ENCODE measurements at places on chromosomes 1 and 21.
A peak's percentile ranks its signal among the peaks of the same experiment; 100 is the strongest.

DNA sequence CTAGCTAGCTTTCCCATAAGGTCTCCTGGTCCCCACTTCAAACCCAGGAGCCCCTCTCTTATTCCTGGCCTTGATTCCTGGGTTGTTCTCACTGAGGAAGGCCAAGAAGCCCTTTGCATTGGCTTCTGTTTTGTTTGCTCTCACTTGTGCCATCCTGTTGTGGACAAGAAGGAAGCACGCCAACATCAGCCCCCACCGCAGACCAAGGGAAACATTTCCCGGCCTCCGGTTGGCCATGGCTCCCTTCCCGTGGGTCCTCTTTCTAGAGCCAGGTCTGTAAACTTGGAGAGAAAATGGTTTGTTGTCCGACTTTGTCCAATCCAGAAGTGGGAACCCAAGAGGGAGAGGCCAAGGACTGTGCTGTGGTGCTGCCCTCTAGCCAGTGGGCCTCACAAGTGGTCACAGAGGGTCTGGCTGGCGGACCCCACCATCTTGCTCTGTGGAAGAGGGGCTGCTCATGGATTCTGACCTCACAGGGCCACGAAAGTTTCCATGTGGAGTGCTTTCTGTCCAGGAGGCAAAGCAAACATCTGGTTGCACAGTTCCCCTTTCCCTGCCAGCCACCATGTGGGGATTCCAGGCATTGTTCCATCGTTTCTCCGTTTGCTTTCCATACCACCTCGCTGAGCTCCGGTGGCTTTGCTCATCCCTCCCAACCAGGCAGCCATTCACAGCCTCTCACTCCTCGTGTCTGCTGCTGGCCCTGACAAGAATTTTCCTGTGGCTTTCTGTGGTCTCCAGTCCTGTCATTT lies 18.9 kb upstream of the TENT5C start:
- no peak for DNase-seq

GRCh38 chr21:42724226-42724920 lies 71.0 kb downstream of the PDE9A start:
- peak; percentile 92 for DNase-seq

GRCh38 chr21:41964171-41964570 lies 10.4 kb upstream of the C2CD2 start:
- no peak for DNase-seq

GRCh38 chr1:45802343-45803298 lies 791 bp upstream of the MAST2 start:
- peak; percentile 99 for DNase-seq

GRCh38 chr21:33259428-33259827 lies 6.7 kb upstream of the IL10RB start:
- DNase-seq = peak; percentile 29

DNA sequence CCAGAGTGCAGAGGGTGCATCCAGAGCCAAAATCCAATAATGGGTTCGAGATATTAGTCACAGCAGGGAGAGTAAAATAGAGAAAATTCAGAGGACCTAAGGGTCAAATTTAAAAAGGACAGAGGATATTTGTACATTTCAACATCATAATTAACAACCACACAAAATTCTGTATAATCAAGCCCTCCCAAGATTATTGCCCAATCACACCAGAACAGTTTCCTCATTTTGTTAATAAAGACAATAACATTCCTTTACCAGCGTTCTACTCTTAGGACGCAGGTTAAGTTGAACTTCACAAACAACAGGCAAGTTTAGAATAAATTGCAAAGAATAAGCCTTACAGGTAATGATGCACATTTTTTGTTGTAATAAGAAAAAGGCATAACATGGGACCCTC lies 462.8 kb downstream of the PTPRC start:
- no peak for DNase-seq

- DNase-seq = no peak
Measured at GRCh38 chr1:167499106-167499505, 19.2 kb downstream of the CD247 start.

GRCh38 chr1:34518146-34518699 lies 236.6 kb upstream of the GJB5 start:
- no peak for DNase-seq

DNA sequence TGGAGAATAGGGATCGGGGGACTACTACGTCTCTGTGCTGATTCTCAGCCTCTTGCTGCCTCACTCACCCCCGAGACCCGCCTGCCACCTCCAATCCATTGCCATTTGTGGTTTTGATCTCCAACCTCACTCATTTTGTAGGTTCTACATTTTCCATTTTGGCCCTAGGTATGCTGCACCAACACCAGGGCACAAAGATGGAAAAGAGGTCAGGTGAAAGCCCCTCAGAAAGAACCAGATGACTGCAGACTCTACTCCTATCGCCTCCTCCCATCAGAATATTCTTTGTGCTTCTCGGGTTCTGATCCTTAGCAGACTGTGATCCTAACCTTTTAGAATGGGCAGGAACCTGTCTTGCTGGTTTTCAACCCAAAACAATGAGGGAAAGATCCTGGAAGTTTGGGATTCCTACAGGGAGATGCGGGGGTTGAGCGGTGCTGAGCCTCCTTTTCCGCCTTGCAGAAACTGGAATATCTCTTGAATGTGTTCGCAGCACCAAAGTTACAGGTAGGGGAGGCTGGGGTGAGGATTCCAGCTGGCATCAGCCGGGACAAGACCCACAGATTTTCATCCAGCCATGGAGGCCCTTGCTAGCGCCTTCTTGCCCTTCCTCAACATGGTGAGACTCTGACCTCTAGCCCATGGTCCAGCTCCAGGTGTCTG lies 53.1 kb downstream of the RHBG start:
- DNase-seq = no peak

DNA sequence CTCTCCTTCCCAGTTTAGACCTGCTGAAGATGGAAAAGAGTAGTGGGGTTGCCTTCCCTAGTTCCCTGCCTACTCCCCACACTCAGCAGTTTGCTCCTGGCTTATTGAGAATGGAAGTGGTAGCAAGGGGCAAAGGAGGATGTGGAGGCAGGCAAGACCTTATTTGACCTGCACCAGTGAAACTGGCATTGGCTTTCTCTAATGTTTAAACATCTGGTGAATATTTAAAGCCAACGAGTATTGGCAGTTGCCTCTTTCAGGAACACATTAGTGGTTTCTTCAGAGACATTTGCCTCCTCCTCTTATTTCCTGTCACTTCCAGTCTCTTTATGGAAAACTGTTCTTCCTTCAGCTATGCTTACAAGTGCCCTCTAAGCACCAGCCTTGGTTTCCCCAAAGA lies 62.4 kb upstream of the VAV3 start:
- DNase-seq = no peak

DNA sequence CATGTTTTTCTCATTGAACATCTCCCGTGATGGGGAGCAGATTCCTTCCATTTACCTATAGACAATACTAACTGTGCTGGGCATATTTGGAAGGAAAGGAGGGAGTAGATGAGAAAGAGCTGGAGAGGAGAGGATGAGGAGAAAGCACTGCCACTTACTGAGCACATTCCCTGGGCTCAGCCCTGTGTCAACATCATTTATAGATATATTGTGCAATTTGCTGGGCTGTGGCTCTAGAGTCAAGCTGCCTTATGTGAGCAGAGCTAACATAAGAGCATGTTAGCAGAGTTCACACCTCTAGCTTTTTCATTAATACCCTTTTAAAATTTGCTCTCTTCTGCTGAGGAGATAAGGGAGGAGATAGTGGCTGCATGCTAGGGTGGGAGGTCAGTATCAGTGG lies 22.3 kb upstream of the CD53 start:
- DNase-seq = no peak

DNA sequence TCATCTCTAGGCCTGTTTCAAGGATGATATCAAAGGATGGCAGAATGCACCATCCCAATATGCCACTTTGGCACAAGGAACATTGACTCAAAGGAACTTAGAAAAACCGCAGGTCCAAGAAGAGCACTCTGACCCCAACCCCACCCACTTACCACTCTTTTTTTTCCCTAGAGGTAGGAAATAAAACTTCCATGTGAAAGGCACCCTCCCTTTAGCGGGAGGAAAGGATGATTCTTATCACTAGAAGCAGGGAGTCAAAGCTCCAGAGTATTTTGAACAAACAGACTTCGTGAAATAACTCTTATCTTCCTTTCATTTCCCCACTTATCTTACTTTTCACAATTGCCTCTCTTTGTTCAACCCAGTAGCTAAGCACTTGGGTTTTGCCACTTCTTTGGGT lies 22.2 kb downstream of the PSMG1 start:
- DNase-seq = no peak

DNA sequence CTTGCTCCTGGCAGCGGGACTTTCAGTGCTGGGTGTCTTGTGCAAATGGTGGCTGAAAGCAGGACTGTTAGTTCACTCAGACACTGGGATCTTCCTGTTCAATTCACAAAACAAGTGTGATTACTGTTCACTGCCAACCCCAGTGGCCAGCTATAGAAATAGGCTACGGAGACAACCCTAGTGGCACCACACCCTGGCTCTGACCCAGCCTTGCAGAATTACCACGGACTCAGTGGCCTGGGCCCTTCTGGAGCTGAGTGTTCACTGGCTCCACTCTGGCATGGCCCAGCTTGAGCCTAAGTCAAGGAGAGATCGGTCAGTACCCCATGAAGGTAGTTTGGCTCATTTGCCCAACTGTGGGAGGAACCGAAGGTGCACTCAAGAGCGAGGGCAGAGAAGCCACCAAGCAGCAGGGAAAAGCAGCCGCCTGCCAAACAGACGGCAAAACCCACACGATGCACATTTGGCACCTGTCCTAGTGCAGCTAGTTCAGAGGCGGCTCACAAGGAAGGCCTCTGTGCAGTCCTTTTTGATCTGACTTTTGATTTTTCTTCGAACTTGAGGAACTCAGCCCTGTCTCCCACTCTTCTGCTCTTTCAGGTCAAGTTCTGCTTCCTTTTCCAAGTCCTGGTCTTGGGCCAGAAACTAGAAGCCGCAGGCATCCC lies 5.9 kb downstream of the KIAA2013 start:
- no peak for DNase-seq

DNA sequence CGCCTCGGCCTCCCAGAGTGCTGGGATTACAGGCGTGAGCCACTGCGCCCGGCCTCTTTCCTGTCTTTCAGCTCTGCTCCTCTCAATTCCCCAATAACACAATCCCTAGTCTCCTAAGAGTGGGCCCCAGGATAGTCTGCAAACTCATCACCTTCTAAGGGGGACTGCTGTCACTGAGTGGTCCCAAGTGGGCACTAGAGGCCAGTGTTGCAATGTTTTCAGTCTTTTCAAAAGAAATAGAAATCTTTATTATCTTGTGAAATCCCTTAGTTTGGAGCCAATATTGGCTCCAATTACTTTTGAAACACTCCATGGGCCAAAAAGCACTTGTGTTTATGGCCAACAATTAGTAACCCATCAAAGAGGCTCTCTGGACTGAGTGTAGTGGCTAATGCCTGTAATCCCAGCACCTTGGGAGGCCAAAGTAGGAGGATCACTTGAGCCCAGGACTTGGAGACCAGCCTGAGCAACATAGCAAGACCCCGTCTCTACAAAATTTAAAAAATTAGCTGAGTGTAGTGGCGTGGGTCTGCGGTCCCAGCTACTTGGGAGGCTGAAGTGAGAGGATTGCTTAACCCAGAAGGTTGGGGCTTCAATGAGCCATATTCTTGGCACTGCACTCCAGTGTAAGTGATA lies 28.6 kb upstream of the ZNF697 start:
- no peak for DNase-seq

DNA sequence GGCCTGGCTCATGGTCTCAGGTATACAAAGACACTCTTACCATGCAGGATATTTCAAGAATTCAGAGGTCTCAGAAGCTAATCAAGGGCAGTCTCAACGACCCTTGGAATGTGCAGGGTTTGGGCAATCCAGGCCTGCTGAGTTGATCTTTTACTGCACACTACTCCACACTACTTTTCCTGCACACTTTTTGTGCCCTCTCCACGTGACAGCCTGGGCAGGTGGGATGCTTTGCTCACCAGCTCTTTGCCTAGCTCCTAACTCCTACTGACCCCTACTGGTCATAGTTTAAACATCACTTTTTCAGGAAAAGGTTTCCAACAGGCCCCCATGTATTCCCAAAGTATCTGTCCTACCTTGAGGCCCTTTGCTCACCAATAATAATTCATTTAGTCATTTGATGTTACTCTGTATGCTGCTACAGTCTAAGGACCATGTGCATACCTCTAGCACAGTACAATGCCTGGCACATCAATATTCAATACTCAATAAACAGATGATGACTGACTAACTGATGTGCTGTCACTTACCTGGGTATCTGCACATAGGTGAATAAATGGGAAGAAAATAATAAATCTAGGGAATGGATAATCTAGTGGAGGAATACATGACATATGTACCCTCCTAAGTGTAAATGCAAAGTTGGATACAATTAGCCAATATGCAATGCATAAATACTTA lies 9.6 kb downstream of the DUSP23 start:
- peak; percentile 32 for DNase-seq

- DNase-seq = peak; percentile 54
Measured at GRCh38 chr1:18927654-18928272, 25.4 kb upstream of the ALDH4A1 start.

- DNase-seq = no peak
Measured at GRCh38 chr1:38899560-38899959, 18.2 kb upstream of the GJA9 start.

DNA sequence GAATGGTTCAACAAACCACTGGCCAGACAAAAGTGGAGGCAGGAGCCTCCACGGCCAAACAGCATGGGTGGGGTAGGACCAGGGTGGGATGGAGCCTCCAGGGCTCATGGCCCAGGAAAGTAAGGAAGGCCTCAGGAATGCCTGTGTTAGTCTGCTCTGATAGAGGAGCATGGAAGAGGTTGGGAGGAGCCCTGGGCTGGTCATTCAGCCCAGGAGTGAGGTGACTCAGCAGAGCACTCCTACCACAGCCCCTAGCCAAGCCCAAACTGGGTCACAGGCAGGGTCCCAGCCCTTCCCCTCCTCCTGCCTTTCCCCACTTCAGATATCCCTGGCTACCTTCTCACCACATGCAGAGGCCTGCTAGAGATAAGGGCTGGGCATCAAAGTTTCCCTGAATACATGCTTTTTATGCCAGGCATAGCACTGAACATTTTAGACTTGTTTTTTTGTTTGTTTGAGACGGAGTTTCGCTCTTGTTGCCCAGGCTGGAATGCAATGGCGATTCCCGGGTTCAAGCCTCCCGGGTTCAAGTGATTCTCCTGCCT lies 3.1 kb upstream of the SHISA4 start:
- DNase-seq = peak; percentile 54

GRCh38 chr1:50659107-50659662 lies 235.9 kb upstream of the DMRTA2 start:
- no peak for DNase-seq

GRCh38 chr21:35189077-35189863 lies 140.2 kb upstream of the RUNX1 start:
- peak; percentile 94 for DNase-seq

- DNase-seq = no peak
Measured at GRCh38 chr1:182709225-182709764, 24.9 kb upstream of the RGS8 start.

DNA sequence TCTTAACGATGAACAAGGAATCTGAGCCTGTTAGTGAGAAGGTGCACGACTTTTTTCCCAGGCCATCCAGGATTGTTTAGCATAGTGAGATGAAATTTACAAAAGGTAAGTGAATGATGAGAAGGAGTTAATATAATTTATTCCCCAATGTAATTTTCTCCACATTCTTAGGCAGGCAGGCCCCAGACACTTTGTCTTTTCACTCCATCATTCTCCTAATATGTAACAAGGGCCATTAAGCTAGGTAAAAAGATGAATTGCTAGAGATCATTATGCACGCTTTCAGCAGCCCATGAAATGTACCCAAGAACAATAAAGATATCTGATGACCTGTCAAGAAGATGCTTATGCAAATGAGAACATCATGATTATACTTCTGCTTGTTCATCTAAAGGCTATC lies 24.1 kb downstream of the NIBAN1 start:
- DNase-seq = no peak
